Calu3 (cell line): ENCODE measurements at places on chromosomes 5 and 9. TPM values are rescaled to one million over a fixed set of nuclear protein-coding genes. Genes with fewer than 3 reads are reported as not detected.

The GMCL2 gene
- total RNA-seq = not detected in 2 replicates

The TSLP gene
- 0.20 TPM in 1 of 2 replicates, not detected in the other for total RNA-seq

The IGFBPL1 gene
- 2.0 and 4.6 TPM in 2 replicates for total RNA-seq

DNA sequence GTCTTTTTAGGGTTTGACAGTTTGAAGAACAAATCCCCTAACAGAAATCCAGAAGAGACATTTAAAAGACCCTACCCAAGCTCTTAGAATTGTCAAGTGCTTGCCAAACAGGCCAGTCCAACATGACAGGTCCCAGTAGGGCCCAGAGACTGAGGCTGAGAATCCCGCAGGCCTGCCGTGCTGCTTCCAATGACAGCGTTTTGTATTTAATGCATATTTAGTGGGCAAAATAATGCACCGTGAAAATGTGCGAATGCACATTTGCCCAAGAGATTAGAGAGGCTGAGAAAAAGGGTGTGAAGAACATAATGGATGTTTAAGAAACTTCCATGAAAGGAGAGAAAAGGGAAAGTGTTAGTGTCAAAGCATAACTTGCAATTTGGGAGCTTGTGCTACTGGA lies 57.6 kb downstream of the CD180 start:
- DNase-seq = no peak

DNA sequence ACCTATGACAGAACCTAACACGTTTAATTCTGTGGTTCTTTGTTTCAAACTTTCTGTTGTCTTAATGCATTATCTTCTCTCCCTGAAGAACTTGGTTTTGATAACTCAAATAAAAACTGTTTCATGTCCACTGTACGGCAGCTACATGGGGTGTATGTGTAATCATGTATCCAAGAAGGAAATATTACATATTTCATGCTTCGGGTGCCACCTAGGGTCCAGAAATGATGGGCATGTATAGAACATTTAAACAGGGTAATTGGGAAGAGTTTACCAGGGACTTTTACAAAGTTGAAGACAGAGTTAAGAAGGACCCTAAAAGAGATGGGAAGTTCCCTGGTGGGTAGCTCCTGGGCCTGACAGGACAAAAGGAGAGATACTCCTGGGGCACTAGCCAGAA lies 291.3 kb downstream of the FBXL7 start:
- no peak for DNase-seq

GRCh38 chr5:123083298-123083697 lies 5.7 kb upstream of the PRDM6 start:
- DNase-seq = no peak

- DNase-seq = no peak
Observed at GRCh38 chr5:158819840-158820620, 279.7 kb downstream of the EBF1 start.

DNA sequence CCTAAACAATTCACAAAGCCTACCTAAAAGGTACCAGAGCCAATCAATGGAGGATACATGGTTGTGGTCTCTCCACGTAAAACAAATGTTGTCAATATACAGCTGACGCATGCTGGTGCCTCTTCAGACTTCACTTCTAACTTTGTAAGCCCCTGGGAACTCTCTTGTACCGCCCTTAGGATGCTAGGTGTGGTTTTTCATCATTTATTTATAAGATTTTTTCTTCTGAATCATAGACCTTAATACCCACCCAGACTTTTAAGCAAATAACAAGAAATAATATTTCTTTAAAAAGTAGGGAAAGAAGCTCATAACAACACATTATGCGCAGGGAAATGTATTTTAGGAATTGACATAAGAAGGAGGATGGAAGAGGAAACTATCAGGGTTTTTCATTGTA lies 33.0 kb downstream of the SSBP2 start:
- no peak for DNase-seq
